ENCODE measurements at places on chromosomes 6 and 20.

DNA sequence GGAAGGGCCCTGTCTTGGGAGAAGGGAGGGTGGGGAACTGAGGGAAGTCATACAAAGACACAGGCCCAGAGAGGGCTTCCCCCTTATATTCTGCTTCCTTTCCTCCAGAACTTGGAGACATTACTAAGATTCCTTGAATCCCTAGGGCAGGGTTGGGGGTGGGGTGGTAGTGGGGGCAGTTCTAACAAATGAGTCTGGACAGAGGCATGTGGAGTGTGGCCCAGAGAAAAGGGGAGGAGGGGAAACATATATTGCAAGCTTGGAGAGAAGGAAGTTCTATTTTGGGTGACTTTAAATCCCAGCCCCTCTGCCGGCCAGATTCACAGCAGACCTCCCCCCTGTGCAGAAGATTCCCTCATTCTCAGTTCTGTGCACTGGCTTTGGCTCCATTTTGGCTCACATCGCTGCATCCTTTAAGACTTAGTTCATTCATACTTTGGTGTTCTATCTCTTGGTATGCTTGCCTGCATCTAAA lies 43.7 kb downstream of the DAAM2 start:
- no peak for DNase-seq

- no peak for DNase-seq
Measured at GRCh38 chr20:46704714-46705377, 4.6 kb upstream of the SLC2A10 start.

DNA sequence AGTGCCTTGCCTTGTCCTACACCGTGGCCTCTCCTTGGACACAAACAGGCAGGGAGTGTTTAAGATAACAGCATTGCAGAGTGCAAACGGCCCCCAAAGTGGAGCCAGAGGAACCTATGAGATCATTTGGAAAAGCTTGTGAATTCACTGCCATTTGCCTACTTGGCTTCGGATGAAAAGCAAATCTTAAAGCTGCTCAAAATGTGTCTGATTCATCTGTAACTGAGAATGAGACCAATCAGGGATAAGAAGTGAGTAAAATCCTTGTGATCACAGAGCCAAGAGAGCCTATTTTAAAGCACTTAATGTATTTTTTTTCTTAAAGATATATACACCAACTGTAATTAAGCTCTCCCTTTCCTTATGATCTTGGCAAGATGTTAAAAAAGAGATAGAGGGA lies 65.7 kb upstream of the BACH2 start:
- no peak for DNase-seq

DNA sequence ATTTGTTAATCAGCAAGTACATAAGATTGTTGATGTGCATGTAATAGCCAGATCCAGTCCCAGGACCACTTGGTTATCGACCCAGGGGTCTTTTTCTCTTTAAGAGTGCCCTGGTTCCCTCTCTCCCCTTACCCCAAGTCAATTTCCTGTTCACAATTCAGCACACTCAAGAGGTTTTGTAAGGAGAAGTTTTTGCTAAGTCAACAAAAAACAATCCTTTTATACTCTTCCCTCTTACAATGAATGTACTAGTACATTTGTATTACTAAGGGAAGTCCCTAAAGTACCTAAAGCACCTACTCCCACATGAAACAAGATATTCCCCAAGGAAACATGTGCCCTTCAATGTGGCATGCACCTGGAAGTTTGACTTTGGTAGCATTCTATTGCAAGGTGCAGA lies 1.6 kb upstream of the NT5DC1 start:
- DNase-seq, result no peak

DNA sequence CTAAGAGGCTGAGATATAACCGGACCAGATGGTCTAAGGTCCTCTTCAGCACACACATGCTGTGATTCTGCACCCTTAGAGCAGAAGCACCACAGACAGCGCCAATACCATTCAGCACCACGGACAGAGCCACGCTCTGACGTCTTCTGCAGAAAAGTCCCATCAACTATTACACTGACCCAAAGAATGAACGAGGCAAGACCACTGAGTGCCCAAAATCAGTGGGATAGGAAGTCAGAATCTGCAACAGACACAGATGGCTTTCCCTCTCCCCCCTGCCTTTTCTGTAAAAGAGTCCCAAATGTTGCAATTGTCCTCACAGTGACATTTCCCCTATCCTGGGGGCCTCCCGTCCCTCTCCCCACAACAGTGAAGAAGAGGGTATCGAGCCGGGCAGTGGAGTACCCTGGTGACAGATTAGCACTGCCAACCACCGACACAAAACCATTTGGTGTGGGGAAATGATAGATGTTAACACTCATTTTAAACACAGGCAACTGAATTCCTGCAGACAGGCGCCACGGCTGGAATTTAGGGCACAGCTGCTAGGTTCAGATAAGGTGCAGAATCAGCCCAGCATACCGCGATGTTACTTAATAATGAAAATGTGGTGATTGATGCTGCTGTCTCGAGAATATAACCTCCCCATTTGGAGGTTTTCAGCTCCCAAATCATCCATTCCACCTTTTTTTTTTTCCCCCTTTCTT lies 66.6 kb upstream of the CTNNBL1 start:
- DNase-seq, result no peak

- DNase-seq, result no peak
Measured at GRCh38 chr6:10411131-10411970, 3.5 kb downstream of the TFAP2A start.

DNA sequence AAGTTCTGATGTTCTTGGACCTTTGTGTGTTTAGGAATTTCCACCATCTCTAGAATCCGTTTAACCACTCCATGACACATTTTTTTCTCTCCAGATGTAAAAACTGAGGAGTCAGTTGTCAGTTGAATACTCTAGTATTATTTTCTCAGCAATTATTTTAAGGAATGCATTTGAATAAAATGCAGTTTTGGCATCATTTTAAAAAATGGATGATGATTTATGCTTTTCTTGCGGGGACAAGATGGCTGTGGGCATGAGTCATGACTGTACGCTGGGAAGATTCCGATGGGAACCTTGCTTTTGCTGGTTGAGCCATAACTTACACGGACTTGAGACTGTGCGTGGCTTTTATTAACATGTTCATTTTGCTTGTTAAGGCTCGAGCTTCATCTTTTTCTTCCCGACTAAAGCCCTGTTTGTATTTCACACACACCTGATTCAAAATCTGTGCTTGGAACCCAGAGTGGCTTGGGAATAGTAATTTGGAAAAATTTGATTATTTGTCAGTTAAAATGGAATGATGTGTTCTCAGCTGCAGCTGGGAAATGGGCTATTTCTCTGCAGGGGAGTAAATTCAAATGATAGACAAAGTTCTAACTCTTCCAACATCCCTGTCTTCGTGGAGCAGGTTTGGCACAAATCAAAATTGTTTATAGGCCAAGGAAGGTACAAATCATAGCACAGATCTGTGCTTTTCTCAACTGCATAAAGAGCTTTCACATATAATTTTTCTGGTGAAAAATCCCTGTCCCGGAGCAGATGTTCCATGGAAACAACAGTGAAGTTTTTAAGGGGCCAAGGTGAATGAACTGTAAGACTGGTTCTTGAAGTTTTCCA lies 470.5 kb upstream of the JAG1 start:
- no peak for DNase-seq

DNA sequence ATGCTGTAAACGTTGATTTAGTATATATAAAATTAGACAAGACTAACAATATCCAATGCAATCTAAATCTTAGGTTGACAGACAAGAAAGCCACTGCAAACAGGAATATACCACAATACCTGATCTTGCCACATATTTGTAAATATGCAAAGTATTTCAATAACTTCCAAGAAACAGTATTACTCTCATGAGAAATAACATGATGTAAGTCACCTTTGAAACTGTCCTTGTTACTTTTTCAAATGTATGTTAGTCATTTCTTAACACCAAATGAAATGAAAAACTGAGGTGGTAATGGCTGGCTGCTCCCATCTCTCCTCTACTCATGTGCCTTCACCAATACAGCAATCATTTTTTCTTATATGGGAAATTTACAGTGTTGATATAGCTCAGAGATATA lies 118.7 kb downstream of the ATG5 start:
- no peak for DNase-seq

- no peak for DNase-seq
Measured at GRCh38 chr6:144559865-144560593, 274.9 kb downstream of the UTRN start.

DNA sequence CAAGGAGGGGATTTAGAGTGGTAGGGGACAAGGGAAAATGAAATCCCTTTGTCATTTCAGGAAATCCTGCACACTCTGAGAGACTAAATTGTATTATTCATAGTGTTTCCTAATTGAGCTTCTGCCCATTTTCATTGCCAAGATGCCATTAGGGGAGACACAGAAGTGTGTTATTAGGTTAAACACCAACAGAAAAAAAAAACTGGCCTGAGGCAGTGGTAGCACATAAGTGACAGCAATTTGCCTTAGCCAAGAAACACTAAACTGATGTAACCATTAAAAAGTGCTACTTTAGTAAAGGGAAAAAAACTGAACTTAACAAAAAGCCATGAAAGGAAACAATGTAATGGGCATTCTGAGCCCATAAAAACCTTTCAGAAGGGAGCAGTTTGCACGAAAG lies 270.5 kb upstream of the PLN start:
- no peak for DNase-seq

GRCh38 chr6:68559070-68559469 lies 76.0 kb upstream of the ADGRB3 start:
- no peak for DNase-seq

DNA sequence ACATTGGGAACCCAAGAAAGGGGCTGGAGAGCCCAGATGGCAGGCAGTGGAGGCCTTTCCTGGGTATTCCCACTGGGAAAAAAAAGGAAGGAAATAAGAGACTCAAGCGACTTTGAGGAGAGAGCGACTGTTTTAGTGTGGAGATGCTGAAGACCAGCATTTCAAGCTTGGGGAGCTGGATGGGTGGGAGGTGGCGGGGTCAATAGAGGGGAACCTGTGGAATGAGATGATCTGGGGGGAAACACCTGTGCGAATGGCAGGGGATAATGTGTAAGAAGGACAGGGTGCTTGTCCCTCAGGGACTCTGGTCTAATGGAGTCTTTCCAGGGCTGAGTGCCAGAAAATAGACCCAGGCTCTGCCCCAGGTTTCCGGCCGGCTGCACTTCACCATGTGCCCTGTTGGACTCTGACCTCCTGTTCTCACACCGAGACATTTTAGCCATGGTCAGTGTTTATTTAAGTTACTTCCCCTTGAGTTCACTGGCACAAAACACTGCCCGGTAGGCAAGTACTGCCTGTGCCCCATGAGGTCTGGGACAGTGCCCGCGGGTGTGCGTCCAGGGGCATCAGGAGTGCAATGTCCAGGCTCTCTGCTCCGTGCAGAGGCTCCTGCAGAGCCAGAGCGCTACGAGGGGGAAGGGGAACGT lies 50.4 kb upstream of the NKX2-2 start:
- DNase-seq, result no peak

GRCh38 chr6:26223650-26224546 lies 136.7 kb downstream of the HFE start:
- no peak for DNase-seq

GRCh38 chr6:51887859-51888258 lies 199.6 kb downstream of the PKHD1 start:
- DNase-seq, result no peak

- no peak for DNase-seq
Measured at GRCh38 chr6:150302520-150303176, 66.2 kb upstream of the IYD start.

- DNase-seq, result no peak
Measured at GRCh38 chr6:121896771-121897170, 461.3 kb downstream of the GJA1 start.

GRCh38 chr6:36912030-36912454 lies 26.3 kb downstream of the C6orf89 start:
- no peak for DNase-seq

DNA sequence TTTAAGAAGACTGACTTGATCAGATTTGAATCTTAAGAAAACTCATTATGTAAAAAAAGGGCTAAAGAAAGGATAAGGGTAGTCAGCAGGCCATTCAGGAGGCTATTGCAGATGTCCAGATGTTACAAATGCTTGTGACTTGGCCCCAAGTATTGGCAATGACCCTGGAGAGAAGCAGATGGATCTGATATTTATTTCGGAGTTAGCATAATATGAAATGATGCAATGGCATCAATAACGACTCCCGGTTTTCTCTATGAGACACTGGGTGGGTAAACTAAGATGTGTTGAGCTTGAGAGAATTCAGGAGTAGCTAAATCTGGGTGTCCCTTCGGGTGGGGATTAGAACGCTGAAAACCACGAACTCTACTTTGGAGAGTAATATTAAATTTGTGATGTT lies 149.7 kb downstream of the LAMA2 start:
- no peak for DNase-seq

GRCh38 chr6:149264629-149265028 lies 52.9 kb upstream of the TAB2 start:
- DNase-seq, result no peak

DNA sequence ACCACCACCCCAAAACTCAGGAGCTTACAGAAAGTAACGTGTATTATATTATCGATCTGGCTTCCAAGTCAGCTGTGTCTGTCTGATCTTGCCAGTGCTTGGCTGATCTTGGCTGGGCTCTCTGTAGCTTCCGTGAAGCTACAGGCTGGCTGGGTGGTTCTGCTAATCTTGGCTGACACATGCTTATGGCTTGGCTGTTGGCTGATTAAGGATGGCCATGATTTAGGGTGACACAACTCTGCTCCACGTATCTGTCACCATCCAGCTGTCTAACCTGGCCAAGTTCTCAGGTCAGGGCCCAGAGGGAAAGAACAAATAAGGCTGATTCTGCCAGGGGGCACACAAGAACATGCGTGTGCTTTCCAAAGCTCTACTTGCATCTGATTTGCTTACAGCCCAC lies 64.7 kb upstream of the PRL start:
- no peak for DNase-seq
